ENCODE measurements at places on chromosomes 3 and 15. TPM values are rescaled to one million over a fixed set of nuclear protein-coding genes. Genes with fewer than 3 reads are reported as not detected.

GRCh38 chr3:52415800-52416199 is 29.1 kb downstream of the SEMA3G start:
- H3K27ac ChIP-seq: no peak overlapping the region
- H3K27me3 ChIP-seq: no peaks in the 10 kb centered on the region
- H3K4me3 ChIP-seq: no peak overlapping the region
- no peaks in the 10 kb centered on the region for H3K36me3 ChIP-seq

GRCh38 chr15:83653288-83653638 is 660 bp upstream of the ADAMTSL3 start:
- H3K36me3 ChIP-seq: no peaks in the 10 kb centered on the region
- no peaks in the 10 kb centered on the region for H3K4me1 ChIP-seq
- DNase-seq: no peak
- H3K4me3 ChIP-seq: no peak overlapping the region

DNA sequence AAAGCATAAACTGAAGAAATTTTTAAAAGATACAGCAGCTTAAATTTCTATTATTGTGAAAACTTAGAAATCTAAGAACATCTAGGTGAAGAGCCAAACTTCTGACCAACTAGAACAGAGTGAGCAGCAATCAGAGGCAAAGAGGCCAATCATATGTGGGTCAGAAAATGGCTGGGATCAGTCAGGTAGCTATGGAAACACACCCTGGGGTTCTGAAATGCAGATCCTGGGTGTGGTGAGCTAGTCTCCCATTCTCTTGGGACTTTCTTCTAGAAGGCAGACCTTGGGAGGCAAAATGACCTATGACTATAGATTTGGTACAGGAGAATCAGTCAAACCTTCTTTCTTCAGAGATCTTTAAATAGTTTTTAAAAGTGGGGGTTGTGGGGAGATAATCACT is 385.8 kb downstream of the TBC1D5 start:
- no peak overlapping the region for H3K27ac ChIP-seq
- no peak for DNase-seq
- no peak overlapping the region for H3K4me3 ChIP-seq
- no peaks in the 10 kb centered on the region for H3K36me3 ChIP-seq
- H3K27me3 ChIP-seq: no peaks in the 10 kb centered on the region
- H3K4me1 ChIP-seq: no peaks in the 10 kb centered on the region

DNA sequence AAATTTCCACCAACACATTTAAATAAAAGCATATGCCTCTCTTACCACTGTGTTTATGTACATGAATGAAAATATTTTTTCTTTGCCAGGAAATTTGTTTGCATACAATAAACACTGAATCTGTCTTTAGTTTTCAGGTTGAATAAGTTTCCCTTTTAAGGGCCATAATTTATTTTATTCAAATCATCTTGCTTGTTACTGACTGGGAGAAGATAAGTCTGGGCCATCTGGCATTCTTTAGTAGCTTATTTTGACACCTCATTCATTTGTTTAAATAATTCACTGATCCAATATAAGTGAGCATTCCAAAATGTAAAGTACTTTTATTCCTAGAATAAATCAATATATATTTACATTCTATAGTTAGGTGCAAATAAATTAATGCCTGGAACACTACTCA is 1001.3 kb downstream of the PLOD2 start:
- H3K36me3 ChIP-seq: no peaks in the 10 kb centered on the region
- no peaks in the 10 kb centered on the region for H3K4me1 ChIP-seq
- no peak for DNase-seq
- no peak overlapping the region for H3K27ac ChIP-seq
- no peak overlapping the region for H3K4me3 ChIP-seq
- no peaks in the 10 kb centered on the region for H3K27me3 ChIP-seq

DNA sequence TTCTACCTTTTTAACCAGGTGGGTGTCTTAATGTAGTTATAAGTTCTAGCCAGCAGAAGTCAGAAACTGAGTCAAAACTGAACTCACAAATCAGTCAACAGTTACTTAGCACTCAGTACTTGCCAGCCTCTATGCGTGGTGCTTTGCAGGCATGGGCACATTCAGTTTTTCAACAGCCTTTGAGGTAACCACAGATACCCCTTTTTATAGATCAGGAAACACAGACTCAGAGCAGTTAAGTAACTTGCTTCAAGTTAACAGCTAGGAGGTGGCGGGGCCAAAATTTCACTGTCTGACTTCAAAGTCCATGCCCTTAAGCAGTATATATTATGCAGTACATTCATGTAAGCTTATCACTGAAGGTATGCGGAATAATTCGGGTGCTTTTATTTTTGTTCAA is 139.4 kb downstream of the FHIT start:
- no peak overlapping the region for H3K4me3 ChIP-seq
- H3K36me3 ChIP-seq: no peaks in the 10 kb centered on the region
- no peak for DNase-seq
- no peak overlapping the region for H3K27ac ChIP-seq

DNA sequence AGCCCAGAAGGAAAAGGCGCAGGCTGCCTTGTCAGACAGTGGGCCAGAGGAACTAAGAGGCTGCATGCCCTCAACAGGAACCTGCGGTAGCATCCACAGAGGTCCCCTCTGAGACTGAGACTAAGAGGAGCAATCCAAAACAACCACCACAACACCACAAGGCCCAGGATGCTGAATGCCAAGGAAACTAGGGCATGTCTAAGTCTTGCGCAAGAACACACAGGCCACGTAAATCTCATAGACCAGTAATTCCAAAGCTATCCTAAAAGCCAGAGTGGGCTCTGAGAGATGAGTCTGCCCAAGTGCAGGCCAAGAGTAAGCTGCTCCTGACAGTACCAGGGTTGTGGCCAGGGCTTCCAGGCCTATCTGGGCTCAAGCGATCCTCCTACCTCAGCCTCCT is 12.9 kb downstream of the MON1A start:
- H3K27me3 ChIP-seq: no peaks in the 10 kb centered on the region
- H3K27ac ChIP-seq: no peak overlapping the region
- H3K4me1 ChIP-seq: no peaks in the 10 kb centered on the region
- no peaks in the 10 kb centered on the region for H3K36me3 ChIP-seq
- no peak overlapping the region for H3K4me3 ChIP-seq

- H3K27ac ChIP-seq: no peak overlapping the region
- H3K4me3 ChIP-seq: no peak overlapping the region
- no peaks in the 10 kb centered on the region for H3K4me1 ChIP-seq
- peaks cover 4% of the 10 kb centered on the region for H3K27me3 ChIP-seq
- DNase-seq: no peak
Measured at GRCh38 chr3:197368821-197369220, 70.4 kb upstream of the DLG1 start.

DNA sequence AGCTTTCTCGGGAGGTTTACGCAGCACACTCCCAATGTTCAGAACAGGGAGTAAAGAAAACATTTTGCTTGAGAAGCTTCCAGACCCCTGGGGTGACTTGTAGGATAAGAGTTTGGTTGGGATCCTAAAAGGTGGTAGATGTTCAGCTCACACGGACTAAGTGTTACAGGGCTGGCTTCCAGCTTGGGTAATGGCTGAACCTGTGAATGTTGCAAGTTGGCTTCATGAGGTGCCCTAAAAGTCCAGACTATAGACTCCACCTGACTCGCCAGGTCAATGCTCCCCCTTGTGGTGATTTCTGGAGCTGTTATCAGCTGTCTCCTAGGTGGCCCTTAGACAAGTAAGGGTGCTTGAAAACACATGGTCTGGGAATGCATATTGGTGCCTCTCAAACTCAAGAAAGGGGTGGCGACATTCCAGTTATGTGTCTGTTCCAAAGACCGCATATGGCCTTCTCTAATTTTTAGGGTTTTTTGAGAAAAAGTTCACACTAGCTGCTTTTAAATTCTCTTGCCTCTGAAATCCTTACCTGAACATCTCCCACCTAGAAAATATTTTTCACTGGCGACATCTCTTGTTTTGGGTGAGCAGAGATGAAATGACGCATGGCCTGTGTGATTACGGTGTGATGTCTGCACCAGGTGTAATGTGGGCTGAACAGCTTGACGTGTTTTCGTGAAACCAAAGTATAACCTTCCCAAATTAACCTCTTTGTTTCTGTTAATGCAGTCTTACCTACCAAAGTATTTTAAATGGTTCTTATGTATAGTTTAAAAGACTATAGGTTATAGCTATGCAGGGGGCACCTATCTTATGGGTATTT is 175.7 kb upstream of the KBTBD8 start:
- peak; percentile 56 for DNase-seq
- no peaks in the 10 kb centered on the region for H3K27me3 ChIP-seq
- H3K36me3 ChIP-seq: no peaks in the 10 kb centered on the region
- no peak overlapping the region for H3K27ac ChIP-seq

- no peaks in the 10 kb centered on the region for H3K4me1 ChIP-seq
- no peak overlapping the region for H3K27ac ChIP-seq
- no peak overlapping the region for H3K4me3 ChIP-seq
Measured at GRCh38 chr3:193145248-193145647, 95.8 kb upstream of the PLAAT1 start.

DNA sequence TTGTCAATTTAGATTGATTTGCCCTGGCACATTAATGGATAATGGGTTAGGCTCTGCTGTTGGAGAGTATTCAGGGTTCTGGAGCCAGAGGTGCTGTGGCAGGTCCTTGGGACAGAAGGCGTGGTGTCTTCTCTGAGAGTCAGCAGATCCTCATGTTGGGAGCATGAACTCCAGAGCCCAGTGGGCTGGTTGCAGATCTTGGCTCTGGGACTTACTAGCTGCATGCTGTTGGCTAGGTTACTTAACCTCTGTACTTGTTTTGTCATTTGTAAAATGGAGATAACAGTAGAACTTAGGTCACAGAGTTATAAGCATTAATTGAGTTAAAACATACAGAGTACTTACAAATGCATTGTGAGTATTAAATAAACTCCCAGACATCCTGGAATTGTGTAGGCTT is 77.6 kb downstream of the CCK start:
- H3K4me3 ChIP-seq: no peak overlapping the region
- peaks cover 13% of the 10 kb centered on the region for H3K36me3 ChIP-seq
- no peaks in the 10 kb centered on the region for H3K4me1 ChIP-seq
- H3K27ac ChIP-seq: no peak overlapping the region
- DNase-seq: no peak

- H3K36me3 ChIP-seq: no peaks in the 10 kb centered on the region
- no peaks in the 10 kb centered on the region for H3K27me3 ChIP-seq
- DNase-seq: no peak
- peaks cover 8% of the 10 kb centered on the region for H3K4me1 ChIP-seq
- no peak overlapping the region for H3K27ac ChIP-seq
Measured at GRCh38 chr3:30318110-30318509, 288.3 kb upstream of the TGFBR2 start.

DNA sequence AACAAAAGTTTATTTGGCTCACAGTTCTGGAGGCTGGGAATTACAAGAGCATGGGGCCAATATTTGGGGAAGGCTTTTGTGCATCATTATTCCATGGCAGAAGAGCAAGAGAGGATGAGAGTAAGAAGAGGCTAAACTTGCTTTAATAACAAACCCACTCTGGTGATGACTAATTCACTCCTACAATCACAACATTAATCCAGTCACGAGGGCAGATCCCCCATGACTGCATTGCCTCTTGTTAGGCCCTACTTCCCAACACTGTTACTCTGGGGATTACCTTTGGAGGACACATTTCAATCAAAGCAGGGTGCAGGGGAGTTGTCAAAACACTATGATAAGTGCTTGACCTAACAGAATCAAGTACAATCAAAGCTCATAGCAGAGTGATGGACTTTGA is 181.7 kb downstream of the BBX start:
- no peaks in the 10 kb centered on the region for H3K36me3 ChIP-seq
- H3K27ac ChIP-seq: no peak overlapping the region
- no peaks in the 10 kb centered on the region for H3K27me3 ChIP-seq
- no peak overlapping the region for H3K4me3 ChIP-seq

DNA sequence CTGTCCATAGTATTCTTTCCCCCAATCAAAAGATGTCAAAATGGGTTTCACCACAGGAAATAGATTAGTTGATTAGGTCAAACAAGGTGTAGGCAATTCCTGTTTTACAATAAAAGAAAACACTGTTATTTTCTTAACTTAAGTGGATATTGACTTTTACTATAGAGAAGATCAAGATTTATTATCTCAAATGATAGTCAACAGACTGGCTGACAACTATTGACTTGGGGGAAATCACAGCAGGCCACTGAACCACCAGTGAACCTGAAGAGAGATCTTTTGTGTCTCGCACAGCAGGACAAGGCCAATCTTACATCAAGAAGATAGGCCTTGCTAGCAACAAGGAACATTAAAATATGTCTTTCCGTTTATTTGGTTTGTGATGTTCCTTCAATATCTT is 1187.6 kb downstream of the SI start:
- DNase-seq: no peak
- no peaks in the 10 kb centered on the region for H3K27me3 ChIP-seq
- no peaks in the 10 kb centered on the region for H3K36me3 ChIP-seq
- no peak overlapping the region for H3K4me3 ChIP-seq
- H3K4me1 ChIP-seq: no peaks in the 10 kb centered on the region
- H3K27ac ChIP-seq: no peak overlapping the region

GRCh38 chr3:126407412-126408044 is 12.8 kb downstream of the CFAP100 start:
- H3K27me3 ChIP-seq: no peaks in the 10 kb centered on the region
- DNase-seq: no peak
- no peaks in the 10 kb centered on the region for H3K36me3 ChIP-seq
- H3K4me1 ChIP-seq: no peaks in the 10 kb centered on the region
- no peak overlapping the region for H3K27ac ChIP-seq
- no peak overlapping the region for H3K4me3 ChIP-seq

Gene ZNF80
- total RNA-seq: 1.8 TPM

Gene ATP6V1A
- total RNA-seq: 45.4 TPM

Gene C3orf49
- not detected for total RNA-seq

Gene ZMAT3
- total RNA-seq: 14.7 TPM
